BJ (cell line): ENCODE measurements at places on chromosomes 1 and 21.

DNA sequence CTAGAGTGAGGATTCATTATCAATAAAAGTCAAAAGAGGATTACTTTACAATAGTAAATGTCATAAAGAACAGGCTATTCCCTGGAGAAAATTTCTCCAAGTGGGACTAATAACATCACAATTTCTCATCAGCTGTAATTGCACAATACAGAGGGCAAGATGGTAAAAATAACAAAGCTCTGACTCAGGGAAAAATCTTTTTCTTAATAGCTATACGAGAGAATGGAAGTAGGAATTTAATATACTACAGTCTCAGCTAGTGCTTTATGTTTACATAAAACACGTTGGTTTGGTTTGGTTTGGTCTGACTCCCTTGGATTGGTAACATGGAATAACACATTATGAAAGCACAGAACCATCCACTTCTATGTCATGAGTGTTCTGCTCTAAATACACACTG is 397.6 kb downstream of the LRRIQ3 start:
- DNase-seq = peak; percentile 34

DNA sequence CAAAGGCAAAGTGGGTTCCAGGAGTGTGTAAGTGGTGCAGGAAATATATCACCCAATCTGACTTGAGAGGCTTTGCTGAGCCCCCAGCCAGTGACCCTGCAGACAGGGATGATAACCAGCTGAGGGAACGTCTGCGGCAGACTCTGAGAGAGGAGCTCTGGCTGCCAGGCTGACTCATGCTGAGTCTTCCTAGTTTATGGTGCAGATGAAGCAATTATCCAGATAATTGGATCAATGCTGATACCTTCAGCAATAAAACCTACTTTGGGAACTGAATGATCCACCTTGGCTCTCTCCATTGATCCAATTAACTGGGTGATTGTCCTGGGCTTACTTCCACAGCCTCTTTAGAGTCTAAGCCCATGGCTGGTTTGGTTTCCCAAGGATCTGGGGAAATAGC is 7.3 kb downstream of the C8B start:
- no peak for DNase-seq

DNA sequence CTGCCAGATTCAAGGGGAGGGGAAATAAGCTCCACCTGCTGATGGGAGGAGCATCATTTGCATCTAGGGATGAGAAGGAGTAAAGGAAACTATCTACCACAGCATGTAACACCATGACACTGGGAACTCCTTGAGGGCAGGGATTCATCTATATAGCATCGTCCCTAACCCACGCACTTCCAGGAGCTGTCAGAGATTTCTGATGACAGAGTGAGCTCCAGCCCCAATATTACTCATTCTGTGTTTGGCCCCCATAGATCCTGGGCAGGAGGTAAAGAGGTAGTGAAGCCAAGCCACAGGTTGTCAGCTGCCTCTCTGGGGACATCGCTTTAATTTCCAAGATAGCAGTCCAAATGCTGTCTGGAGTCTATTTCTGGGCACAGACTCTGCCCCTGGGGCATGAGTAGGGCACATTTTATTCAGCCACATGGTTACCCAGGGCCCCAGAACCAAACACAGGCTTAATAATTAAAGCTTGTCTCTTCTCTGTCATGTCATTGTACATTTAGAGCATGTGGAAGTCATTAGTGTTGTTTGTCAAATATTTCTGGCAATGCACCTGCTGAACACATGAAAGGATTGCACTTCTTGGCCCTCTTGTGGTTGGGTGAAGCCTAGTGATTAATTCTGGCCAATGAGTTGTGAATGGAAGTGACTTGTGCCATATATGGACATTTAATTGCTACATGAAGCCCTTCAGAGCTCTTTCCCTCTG is 105.9 kb upstream of the POU3F1 start:
- no peak for DNase-seq

DNA sequence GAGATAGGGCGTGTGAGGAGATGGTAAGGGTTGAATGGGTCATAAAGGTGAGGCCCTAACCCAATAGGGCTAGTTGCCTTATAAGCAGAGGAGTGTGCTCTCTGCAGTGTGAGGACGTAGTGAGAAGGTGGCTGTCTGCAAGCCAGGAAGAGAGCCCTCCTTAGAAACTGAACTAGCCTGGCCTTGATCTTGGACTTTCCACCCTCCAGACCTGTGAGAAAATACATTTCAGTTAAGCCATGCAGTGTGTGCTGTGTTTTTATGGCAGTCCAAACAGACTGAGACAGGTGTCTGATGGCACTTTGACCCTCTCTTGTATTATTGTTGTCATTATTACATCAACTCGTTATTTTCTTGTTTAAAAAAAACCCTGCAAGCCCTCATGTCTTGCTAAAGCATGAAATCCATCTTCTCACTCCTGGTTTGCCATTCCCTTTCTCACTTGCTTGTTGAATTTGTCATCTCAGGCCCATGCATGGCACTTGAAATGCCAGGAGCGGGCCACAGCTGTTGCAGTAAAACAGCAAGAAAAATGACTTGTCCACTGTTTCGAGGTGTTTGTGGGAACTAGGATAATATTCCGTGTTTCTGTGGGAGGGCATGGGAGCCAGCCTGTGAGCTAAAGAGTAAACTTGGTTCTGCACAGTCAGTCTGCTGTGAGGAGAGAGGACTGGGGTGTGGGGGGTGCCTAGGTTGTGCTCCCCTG is 78.6 kb downstream of the STUM start:
- no peak for DNase-seq

DNA sequence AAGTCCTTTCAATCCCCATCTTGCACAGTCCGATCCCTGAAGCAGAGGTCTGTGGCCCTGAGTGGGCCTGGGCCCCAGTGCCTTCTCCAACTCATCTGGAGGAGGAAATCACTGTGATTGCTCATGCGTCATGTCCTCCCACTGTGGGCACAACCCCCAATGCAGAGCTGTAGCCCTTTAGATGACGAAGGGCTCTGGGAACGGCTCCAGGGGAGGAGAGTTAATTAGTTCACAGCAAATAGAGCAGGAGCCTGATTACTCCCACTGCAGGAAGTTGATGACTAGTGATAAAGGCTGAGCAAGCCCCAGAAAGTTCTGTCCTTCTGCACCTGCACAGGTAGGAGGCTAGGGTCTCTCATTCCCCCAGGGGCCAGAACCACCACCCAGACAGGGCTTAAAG is 111.5 kb downstream of the CCDC185 start:
- DNase-seq = peak; percentile 33

DNA sequence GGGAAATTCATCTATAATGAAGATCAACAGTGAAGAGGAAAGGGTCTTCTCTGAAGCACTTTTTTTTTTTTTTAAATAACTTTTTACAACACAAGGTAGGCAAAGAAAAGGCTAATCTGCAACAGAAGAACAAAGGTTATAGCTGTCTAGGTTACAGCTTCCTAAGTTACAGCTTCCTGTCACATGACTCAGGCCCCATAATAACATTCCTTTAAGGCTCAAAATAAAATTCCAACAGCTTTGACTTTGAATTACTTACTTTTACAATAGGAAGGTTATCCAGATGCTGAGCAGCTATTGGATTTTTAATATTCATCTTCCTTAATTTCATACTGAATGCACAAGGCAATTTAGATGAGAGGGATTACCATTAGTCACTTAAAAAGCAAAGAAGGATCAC is 40.4 kb upstream of the TMEM61 start:
- no peak for DNase-seq

DNA sequence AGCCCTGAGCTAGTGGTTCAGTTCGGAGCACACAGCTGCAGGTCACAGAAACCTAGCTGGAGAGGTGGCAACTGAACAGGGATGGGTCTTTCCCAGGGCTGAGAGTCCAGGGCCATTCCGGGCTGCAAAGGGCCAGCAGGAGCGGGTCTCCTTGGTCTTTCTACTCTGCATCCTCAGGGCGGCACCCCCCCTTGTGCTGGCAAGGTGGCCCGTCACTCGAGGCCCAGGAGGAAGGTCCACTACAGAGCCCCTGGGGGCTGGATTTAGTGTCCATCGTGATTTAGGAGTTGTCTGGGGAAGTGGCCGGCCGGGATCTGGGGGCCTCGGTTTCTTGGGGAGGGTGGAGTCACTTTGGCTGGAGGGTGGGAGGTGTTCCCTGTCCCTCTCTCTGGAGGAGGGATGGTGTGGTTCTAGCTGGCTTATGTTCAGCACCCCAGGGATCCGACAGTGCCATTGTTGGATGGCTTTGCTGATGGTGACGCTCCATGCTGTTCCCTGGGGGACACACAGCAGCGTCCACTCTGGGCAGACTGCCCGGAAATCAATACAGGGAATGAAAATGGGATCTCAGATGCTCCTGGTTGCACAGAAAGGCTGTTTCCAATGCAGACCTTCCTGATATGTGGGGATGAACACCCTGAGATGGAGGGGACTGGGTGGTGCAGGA is 64.4 kb downstream of the UMODL1 start:
- no peak for DNase-seq

DNA sequence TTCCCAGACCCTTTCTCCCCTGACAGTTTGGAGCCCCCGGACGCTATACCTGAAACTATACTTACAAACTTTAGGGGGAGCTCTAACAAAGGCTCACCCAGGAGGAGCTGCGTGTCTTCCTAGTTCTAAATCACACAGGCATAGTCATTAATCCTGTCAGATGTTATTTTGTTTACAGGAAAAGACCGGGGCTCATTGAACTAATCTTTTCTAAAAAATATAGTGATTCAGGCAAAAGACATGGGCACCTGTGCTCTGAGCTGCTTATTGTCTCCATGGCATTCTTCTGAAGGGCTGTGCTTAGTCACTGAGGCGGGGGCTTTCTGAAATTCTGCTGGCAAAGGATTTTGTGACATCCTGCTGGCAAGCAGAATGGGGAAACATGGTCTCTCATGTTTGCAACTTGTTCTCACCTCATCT is 1577.0 kb downstream of the NCAM2 start:
- no peak for DNase-seq

- no peak for DNase-seq
These were observed 15.4 kb downstream of the MPZL1 start for GRCh38 chr1:167737169-167737568.

- DNase-seq = no peak
These were observed 234.0 kb upstream of the IRF2BP2 start for GRCh38 chr1:234843946-234844345.

- DNase-seq = no peak
These were observed 13.5 kb downstream of the ETS2 start for GRCh38 chr21:38819051-38819718.

- DNase-seq = peak; percentile 65
These were observed 79.9 kb downstream of the FHAD1 start for GRCh38 chr1:15326691-15327588.

- no peak for DNase-seq
These were observed 36.0 kb downstream of the GPR3 start for GRCh38 chr1:27428316-27429028.
